Hematopoietic multipotent progenitor cell treated with erythropoietin and hydrocortisone succinate and interleukin-3 and kit ligand, for 15 days (in vitro differentiated cells): ENCODE measurements at places on chromosomes 5 and 9.

DNA sequence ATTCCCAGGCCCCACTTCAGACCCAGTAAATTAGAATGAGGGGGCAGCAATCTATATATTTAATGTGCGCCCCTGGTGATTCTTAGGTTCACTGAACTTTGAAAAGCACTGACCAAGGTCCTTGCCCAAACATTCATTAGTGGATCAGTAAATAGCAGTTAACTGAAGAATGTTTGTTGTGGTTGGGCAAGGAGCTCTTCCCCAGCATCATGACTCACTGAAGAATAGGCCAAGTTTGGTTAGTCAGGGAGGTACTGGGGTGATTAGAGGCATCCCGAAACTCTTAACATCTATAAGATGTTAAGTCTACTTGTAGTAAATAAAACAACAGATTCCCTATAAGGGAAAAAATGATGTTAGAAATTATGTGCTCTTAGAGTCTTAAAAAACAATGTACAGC lies 833 bp upstream of the MROH2B start:
- no peak for DNase-seq

GRCh38 chr5:80569961-80570786 lies at the start of gene ANKRD34B:
Gene ANKRD34B, minus strand, starts transcription at chr5:80570280. Its CDS starts 10,261 bp downstream, at chr5:80560019.
- DNase-seq: no peak

DNA sequence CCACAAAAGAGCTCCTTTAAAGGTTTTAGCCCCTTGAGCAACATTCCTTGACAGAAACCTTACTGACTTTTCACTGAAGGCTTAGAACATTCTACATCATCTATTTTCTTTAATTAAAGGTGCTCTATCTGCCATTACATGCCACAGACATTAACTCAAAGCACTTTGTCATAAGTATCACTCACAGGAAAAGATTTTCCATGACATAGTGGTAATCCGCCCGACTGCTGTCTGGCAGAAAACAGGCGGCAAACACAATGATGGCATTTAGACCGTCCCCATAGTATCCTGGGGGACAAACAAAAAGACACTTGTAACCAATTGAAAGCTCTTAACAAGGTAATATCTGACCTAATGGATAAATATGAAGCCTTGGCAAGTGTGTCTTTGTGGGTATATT lies 126.2 kb upstream of the PCA3 start:
- no peak for DNase-seq

GRCh38 chr9:127166111-127166510 lies 43.7 kb upstream of the ANGPTL2 start:
- DNase-seq: no peak

- no peak for DNase-seq
Observed at GRCh38 chr5:176744584-176744965, 65.8 kb upstream of the UNC5A start.

DNA sequence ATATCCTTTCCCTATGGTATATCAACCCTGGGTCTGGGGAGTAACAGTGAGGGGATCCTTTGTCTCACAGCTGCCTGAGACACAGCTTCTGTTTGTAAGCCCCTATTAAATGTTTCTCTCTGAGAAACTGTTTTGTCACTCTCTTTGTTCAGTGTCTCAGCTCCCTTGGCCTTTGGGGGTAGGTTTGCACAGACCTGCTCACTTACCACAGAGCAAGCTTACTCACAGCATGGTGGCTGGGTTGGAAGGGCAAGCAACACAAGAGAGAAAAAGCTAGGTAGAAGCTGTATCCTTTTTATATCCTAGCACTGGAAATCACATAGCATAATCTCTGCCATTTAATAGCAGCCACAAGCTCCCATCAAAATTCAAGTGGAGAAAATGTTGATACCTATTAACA lies 4.5 kb downstream of the BAAT start:
- no peak for DNase-seq

DNA sequence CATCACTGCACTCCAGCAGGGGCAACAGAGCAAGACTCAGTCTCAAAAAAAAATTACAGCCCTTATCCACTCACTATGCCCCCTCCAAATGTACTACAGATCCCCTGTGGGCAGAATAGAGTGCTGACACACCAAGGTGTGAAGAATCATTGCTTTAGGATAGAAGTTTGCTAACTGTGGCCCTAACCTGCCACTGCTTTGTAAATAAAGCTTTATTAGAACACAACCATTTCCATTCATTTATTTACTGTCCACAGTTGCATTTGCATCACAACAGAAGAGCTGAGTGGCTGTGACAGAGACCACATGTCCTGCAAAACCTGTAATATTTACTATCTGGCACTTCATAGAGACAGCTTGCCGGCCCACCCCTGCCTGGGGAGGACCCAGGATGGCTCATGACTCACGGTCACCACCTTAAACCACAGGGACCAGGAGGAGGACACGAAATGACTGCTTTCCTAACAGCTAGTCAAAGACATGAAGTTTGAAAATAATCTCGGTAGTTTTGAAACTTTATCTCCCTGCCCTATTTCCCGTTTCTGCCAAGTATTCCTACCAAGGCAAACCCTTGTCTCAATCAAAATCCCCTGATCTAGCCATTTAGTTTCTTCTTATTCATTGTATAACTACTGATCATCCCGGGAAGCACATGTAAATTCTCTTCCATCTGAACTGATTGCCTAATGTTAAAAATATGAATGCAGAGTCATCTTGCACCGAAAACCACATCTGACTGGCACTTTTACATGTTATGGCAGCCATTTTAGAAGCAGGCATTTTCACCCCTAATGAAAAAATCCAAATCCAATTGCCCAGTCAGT lies 206.1 kb downstream of the SLIT3 start:
- DNase-seq: no peak

DNA sequence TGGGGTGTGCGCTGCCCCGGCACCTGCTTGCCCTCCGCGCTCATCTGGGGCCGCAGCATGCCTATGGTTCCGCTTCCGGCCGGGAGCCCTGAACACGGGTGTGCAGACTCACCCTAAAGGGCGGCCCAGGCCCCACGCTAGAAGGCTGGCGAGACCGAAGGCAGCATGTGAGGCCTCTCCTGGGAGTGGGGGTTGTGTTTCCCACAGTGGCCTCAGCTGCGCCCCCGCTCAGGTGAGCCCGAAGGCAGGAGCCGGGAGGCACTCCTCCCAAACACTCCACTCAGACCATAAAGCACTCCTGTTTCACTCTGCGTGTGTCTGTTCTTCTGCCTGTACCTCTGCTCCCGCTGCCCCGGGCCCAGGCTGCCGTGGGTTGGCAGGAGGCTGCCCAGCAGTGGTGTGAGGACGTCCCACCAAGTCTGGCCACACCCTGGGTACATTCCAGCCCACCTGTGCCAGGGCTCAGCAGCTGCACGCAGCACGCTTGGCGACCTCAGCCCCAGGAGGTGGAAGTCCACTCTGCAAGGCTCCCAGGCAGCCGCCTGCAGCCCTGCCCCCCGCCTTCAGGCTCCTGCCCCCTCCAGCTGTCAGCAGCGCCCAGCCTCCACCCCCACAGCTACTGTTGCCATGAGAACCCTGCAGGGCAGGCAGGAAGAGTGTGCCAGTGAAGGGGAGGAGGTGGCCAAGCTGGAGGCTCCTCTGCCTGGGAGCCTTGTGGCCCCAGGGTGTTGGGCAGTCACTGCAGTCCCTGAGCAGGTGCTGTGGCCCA lies 1.2 kb upstream of the AJM1 start:
- DNase-seq: no peak

DNA sequence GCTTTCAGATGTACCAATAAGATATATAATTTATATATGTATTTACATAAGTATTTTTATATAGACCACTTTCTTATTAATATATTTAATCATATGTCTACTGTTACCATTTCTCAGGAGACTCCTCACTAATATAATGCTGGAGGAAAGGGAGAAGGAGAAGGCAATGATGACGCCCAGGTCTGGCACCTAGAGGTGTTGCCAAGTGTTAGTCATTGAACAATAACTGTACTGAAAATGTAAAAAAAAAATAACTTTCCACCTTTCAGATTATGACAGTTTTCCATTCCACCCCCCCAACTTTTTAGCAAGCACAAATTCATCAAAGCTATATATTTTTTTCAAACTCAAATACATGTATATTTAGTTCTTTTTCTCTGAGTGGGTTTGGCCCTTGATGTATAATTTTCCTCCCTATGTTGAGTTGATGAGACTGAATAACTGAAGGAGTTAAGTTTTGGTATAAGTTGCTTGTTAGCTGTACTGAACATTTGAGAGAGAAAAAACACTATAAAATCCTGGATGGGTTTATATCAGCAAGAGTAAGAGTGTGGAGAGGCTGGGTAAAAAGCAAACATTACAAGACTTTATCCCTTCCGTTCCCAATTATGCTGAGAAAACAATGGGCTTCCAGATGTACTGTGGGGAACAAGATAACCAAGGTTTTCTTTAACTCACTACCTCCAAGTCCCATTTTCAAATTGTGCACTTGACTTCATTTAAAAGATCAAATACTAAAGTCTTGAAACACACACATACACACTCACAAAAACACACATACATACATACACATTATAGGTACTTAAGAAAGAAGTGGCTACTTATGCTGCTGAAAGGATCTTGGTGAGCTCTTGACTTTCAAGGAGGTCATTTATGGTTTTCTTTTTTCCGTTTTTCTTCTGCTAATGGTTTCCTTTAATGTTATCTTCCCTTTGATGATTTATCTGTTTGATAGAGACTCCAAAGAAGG lies 142.8 kb upstream of the IFNE start:
- no peak for DNase-seq

GRCh38 chr9:16046713-16047112 lies 493.9 kb downstream of the CCDC171 start:
- no peak for DNase-seq
